ENCODE measurements at places on chromosomes 16 and 17.

GRCh38 chr16:50699326-50700159 is 6.1 kb downstream of the NOD2 start:
- no peak for DNase-seq

- peak; percentile 51 for DNase-seq
Measured at GRCh38 chr17:4533523-4534504, 21.4 kb downstream of the MYBBP1A start.

DNA sequence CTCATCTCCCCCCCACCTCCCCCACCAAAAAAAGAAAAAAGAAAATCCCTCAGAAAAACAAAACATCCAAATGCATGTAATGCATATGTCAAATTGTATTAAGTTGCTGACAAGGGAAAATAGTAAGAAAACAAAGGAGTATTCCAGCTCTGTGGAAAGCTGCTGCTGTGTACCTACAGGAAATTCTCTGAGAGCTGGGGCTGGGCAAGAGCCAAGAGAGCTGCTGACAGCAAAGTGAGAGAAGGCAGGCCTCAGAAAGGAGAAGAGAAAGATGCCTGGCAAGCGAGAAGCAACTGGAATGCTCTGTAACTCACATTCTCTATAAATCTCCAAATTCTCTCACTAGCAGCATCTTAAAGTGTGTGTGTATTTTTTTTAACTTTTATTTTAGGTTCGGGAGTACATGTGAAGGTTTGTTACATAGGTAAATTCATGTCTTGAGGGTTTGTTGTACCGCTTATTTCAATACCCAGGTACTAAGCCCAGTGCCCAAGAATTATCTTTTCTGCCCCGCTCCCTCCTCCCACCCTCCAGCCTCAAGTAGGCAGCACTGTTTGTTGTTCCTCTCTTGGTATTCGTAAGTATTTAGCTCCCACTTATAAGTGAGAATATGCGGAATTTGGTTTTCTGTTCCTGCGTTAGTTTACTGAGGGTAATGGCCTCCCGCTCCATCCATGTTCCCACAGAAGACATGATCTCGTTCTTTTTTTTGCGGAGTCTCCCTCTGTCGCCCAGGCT is 24.4 kb downstream of the CNTROB start:
- no peak for DNase-seq

GRCh38 chr16:1845985-1846384 is 19.0 kb downstream of the FAHD1 start:
- no peak for DNase-seq

- DNase-seq = peak; percentile 60
Measured at GRCh38 chr17:56821847-56822534, 11.7 kb downstream of the C17orf67 start.

- DNase-seq = no peak
Measured at GRCh38 chr16:20865420-20866131, 34.6 kb downstream of the DCUN1D3 start.

- DNase-seq = peak; percentile 23
Measured at GRCh38 chr17:79612468-79613194, 1.8 kb upstream of the RBFOX3 start.

- no peak for DNase-seq
Measured at GRCh38 chr17:71963351-71963750, 157.5 kb upstream of the SOX9 start.

GRCh38 chr17:6699997-6700947 is 12.9 kb downstream of the SLC13A5 start:
- no peak for DNase-seq

- DNase-seq = no peak
Measured at GRCh38 chr16:62077998-62078397, 41.8 kb upstream of the CDH8 start.

DNA sequence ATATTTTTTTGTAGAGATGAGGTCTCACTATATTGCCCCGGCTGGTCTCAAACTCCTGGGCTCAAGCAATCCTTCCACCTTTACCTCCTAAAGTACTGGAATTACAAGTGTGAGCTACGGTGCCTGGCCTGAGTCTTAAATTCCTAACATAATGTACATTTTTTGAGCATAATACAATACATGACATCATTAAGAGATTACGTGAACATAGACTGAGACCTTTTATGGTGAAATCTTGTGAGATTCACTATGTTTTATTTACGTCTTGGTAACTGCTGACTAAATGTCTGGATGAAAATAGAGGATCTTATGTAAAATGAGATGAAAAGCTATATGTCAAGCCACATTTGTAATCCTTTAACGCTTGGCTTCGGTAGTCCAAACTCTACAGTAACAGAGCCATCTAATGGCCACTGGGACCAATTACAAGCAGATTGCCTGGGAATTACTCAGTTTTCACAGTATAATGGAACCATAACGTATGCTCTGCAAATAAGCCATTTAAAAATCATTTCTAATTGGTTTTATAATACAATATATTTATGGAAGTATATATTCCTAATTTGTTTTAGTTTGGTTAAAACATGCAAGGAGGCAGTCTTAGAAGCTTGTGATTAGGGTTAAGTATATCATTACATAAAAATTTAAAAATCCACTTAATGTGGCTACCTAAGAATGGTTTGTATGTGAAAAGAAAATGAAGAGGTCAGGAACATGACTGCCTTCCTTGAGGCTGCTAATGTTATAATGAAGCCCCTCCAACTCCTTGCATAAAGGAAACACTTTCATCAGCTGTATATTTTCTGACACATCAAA is 8.1 kb upstream of the EFCAB13 start:
- peak; percentile 69 for DNase-seq

GRCh38 chr17:2122641-2123302 is 67.9 kb downstream of the HIC1 start:
- DNase-seq = no peak

GRCh38 chr16:17389384-17389783 is 81.4 kb downstream of the XYLT1 start:
- no peak for DNase-seq

DNA sequence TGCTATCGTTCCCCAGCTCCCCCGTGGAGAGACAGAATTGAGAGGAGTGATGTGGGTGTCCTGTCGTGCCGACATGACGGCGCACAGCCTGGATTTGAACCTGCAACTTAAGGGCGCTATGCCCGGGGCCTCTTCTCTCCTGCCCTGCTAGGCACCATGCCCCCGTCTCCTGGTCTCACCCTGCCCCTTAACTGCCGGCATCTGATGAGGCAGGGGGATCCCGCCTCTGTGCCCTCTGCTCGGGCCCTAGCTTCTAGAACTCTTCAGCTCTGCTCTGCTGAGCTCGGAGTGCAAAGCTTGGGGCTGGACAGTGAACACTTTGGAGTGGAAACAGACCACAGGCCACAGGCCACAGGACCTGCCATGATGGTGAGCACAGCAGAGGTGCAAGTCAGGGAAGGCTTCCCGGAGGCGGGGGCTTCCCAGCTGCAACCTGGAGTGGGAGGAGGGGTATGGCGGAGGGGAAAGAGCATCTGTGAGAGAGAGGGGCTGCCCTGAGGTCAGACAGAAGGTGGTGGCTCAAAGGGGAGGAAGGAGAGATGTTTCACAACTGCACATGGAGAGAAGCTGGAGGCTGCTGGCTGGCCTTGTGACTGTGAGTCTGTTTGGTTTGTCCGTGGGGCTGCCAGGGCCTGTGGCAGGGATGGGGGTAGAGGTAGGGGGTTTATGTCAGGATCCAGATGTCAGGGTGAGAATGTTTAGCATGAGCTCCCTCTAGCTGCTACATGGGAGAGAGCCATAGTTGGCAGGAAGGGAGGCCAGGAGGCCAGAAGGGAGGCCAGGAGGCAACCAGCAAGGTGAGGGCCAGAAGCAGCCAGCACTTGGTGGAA is 107.8 kb downstream of the CRLF3 start:
- DNase-seq = no peak

GRCh38 chr16:57042157-57043111 is 49.9 kb upstream of the CPNE2 start:
- no peak for DNase-seq

GRCh38 chr17:37197336-37197735 is 178.4 kb upstream of the C17orf78 start:
- DNase-seq = no peak

DNA sequence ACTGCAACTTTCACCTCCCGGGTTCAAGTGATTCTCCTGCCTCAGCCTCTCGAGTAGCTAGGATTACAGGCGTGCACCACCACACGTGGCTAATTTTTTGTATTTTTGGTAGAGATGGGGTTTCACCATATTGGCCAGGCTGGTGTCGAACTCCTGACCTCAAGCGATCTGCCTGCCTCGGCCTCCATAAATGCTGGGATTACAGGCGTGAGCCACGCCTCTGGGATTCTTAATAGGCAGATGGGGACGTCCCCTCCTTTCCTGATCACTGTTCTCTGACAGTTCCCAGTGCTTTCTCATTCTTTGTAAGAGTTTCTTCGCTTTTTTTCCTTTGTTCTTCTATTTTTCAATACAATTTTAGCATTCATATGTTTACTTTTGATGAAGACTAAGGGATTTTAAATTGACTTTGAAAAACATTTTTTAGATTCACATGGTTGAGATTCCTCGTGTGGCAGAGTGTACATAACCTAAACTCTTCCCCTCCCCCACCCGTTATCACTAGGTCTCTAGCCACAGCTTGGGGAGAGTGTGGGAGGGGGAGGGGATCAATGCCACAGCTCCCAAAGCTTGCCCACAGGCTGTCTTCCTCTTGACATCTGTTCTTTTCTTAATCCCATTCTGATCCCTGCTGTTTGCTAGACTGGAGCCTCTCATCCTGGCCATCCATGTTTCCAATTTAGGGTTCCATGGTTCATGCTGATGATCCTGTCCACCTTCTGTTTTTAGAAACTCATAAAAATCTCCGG is 11.0 kb downstream of the ADORA2B start:
- DNase-seq = peak; percentile 47

DNA sequence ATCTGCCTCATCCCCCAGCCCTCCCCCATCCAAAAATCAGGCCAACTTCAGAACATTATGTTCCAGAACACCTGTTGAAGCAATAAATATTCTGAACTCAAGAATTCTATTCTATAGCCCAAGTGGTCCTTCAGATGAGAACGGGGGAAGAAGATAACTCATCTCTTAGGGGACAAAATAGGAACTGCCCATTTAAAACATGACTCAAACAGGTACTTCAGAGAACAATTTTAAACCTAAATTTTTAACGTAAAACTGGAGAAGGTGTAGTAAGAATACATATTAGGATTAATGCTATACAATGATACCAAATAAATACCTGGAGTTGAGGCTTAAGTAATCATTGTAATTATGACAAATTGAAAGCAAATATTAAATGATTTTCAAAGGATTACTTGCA is 112.1 kb downstream of the CDYL2 start:
- DNase-seq = no peak

DNA sequence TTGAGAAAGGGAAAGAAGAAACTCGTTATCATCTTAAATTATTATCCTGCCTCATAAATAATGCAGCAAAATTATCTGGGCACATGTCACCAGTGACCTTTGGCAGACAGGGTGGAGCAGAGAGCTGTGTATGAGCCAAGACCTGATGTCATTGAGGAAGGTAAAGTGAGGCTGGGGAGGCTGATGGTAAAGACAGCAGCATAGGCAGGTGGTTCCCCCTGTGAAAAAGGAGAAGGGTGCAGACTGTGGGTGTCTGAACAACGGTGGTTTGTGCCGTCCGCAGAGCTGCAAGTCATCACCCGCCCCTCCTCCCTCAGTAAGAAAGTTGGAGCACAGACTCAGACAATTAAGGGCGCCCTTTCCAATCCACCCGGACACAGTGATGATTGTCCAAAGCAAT is 30.8 kb upstream of the METTL16 start:
- no peak for DNase-seq

DNA sequence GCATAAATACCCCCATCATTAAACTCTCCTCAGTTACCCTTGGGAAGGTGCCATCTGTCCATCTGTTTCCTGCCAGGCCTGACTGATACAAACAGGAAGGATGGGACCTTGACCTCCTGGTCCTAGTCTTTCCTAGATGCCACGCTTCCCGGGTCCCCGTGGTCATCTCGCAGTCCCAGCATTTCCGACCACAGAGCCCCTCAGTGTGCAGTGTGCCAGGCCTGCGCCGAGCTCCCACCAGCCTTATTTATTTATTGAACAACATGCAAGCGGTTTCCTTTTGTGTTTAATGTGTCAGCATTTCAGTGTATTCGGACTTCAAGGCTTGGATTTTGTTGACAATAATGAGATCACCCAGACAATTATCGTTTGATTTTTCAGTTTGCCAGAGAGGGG is 45.6 kb upstream of the NKD1 start:
- DNase-seq = no peak

GRCh38 chr16:26281381-26282110 is 589.8 kb downstream of the HS3ST4 start:
- DNase-seq = no peak

- DNase-seq = no peak
Measured at GRCh38 chr16:14389359-14389758, 240.7 kb downstream of the PARN start.

DNA sequence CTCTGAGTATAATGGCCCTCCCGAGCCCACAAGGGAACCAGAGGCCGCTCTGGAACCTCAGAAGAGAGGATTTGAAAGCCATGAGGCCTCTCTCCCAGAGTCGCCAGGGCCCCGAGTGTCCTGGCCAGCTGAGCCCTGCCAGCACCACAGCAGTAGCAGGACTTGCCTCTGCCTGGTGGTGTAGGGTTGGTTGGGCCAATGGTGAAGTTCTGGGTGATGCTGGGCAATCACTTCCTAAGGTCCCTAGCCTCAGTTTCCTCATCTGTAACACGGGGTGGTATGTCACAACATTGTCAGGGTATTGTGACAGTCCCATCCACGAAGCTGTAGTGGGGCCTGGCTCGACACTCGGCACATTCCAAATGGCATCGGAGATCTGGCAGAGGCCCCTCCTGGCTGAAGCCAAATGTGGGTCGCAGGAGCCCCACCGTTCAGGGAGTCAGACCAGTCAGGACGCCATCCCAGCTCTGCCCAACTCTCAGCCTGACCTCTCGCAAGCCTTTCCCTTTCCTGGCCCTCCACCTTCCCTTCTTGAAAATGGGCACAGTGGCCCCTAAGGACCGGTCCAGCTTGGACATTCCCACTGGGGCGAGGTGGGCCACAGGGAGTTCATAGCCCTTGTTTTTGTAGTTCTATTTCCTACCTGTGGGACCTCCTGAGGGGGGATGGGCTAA is 1.7 kb downstream of the NATD1 start:
- DNase-seq = no peak

DNA sequence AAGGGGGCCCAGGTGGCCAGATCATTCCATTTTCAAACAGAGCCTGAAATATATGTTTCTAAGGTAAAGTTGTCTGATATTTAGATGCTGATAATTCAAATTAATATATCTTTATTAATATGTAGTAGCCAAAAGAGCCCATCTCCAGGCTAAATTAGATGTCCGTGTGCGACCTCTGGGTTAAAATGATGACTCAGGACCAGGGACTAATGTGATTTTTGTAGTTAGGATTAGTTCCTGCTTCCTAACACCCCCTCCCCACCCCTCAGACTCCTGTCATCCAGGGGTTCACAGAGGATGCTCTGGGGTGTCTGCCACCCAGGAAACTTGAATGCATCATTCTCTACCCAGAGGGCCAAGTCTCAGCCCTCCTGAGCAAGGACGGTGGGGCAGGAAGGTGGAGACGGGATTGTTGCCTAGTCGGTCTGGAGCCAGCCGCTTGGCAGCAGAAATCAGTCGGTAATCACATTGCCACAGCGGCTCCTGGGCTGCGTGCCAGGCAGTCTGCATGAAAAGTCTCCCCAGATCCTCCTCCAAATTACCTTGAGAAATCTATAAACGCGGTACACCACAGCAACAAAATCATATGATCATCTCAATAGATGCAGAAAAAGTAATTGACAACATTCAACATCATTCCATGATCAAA is 29.8 kb downstream of the CNGB1 start:
- DNase-seq = no peak

Measured in Jurkat, Clone E6-1 (cell line).